Right ventricle myocardium superior (tissue), 1 donor: ENCODE measurements at places on chromosomes 6 and 20.
A peak's percentile ranks its signal among the peaks of the same experiment; 100 is the strongest.

DNA sequence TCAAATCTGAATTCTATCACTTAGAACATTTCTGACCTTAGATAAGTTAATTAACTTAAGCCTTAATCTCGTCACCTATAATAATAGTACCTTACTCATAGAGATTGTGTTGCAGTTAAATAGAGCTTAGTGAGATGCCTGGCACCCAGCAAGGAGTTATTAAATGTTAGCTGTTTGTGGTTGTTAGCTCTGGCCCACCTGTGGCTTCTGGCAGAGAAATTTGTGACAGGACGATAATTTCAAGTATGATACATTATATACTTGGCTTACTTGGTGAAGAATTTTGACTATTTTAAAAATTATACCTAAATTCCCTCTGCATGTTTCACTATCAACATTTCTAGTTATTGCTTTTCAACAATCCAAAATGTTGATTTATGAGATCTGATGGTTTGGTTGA is 102.9 kb upstream of the CEP162 start:
- no peak for DNase-seq

DNA sequence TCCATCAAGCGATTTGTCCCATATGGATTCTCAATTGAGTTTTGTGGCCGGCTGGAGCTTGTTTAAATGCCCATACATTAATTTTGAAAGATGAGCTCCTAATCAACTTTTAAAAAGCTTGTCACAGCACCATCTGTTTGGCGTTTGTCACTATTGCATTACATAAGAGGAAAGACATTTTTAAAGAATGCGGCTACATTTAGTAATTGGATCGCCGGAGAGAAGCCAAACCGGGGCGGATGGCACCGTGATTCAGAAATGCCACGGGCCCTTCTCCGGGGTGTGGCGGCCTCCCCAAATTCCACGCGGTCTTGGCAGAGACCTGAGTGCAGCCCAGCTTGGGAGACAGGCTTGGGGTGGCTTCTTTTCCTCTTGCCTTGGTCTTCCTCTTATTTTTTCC is 67.7 kb upstream of the ZNFX1 start:
- peak; percentile 57 for DNase-seq

GRCh38 chr6:36362551-36363370 is 24.7 kb downstream of the ETV7 start:
- no peak for DNase-seq

DNA sequence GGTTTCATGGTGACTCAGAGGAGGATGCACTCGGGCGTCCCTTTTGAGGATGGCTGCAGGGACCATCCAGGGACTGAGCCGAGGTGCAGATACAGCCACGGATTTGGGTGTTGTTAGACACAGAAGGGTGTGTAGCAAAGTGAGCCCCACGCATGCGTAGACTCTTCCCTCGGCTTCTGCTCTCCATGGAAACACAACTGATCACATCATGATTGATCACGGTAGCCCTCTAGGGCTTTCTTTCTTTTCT is 606 bp upstream of the ULBP1 start:
- DNase-seq = no peak

- DNase-seq = no peak
Measured at GRCh38 chr6:23045280-23045679, 475.9 kb downstream of the HDGFL1 start.

GRCh38 chr6:131951576-131952230 is 531 bp upstream of the CCN2 start:
- DNase-seq = no peak

DNA sequence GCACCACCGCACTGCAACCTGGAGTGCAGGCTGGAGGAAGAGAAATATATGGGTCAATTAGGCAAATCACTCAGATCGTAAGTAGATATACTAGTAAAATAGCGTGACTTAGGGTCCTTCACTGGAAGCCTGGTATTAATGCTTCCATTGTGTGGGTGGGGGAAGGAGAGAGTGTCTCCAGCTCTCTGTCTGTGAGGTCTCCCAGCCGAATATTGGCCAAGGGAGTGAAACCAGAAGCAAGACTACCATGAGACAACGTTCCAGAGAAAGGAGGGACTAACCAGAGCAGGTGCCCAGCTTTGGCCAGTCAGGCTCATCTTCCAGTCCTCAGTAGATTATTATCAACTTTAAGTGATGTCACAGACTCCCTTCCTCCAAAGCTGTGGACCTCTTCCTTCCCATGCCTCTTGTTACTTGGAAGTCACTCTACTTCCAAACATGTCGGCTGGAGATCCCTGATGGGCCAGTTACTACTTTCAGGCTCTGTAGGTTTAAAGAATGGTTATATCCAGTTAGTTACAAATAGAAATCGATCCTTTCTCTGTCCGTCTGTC is 28.8 kb downstream of the MTHFD1L start:
- DNase-seq = no peak

GRCh38 chr6:169341706-169342105 is 88.1 kb upstream of the THBS2 start:
- no peak for DNase-seq

- no peak for DNase-seq
Measured at GRCh38 chr6:72850469-72850868, 228.6 kb downstream of the KCNQ5 start.
